ENCODE measurements at places on chromosomes 12 and 14. TPM values are rescaled to one million over a fixed set of nuclear protein-coding genes. Genes with fewer than 3 reads are reported as not detected.

INHBC gene
- total RNA-seq, result not detected

DNA sequence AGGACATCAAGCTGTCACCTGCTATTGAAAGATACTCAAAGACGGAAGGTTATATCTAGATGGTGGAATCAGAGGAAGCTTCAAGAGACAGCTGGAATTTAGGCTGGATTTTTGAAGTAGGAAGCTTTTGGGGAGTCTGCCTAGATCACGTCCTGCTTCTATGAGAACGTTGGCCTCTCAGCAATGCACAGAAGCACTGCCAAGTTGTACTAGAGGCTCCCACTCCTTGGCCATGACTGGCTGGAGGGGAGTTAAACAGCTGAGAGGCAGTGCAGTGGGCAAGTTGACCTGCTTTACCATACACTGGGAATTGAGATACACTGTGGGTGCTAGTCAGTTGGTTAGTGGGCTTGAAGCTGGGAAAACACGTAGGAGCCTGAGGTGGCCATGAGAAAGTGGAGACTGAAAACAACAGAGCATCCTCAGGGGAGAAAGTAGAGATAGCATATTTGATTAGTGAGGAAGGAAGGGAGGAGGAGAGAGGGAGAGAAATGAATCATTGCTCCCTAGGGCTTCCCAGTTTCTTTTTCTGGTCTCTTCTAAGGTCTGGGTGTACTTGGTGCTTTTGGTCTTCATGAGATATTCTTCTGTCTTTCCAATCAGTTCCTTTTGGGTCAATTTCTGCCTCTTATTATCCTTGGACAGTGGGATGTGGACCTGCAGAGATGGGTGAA is 110.8 kb downstream of the EMP1 start:
- no peak for DNase-seq
- H3K27me3 ChIP-seq, result peaks cover 14% of the 10 kb centered on the region
- H3K4me1 ChIP-seq, result no peaks in the 10 kb centered on the region

DNA sequence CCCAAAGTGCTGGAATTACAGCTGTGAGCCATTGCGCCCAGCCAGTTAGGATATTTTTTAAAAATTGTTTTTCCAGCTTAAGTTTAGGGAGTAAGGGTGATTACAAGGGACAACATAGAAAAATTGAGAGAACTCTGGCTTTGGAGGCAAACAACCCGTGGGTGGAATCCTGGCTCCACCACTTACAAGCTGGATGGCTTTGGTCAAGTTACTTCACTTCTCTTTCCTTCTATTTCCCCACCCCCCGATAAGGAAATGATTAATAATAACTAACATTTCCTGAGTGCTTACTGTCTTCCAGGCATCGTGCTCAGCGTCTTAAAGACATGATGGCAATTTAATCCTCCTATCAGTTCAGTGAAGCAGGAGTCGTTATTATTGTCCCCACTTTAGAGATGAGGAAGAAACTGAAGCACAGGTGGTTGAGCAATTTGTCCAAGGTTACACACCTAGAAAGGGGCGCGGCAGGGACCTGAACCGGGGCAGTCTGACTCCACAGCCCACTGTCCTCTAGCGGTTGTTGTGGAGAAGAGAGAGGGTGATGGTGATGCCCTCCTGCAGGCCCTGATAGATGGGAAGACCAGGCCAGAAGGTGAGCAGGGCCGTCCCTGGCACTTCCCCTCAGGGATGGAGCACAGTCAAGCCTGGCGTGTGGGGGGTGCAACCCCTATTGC is 16.7 kb upstream of the FAIM2 start:
- no peak overlapping the region for H3K4me3 ChIP-seq
- H3K4me1 ChIP-seq, result peaks cover 16% of the 10 kb centered on the region

GDF3 gene
- 0.19 TPM for total RNA-seq

- peaks cover 100% of the 10 kb centered on the region for H3K27me3 ChIP-seq
- no peaks in the 10 kb centered on the region for H3K36me3 ChIP-seq
- H3K27ac ChIP-seq, result no peak overlapping the region
Observed at GRCh38 chr14:102925646-102926045, 3.2 kb downstream of the AMN start.

DNA sequence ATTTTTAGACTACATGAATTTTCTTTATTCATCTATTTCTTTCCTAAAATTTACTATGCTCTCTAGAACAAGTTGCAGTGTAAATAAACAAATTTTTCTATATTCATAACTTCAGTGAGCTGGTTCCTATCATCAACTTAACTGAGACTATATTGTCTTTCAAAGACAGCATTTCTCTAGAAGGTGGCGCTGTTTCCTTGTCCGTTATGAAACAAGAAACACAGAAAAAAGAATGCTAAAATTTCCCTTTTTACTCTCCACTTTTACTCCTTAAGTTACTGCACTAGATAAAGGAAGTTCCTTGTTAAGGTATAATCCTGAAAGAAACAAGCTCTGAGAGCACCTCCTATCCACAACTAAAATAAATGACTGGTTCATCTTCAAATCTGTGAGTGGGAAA is 8.2 kb upstream of the CLEC2A start:
- H3K27me3 ChIP-seq, result peaks cover 14% of the 10 kb centered on the region
- H3K27ac ChIP-seq, result no peak overlapping the region
- H3K4me1 ChIP-seq, result no peaks in the 10 kb centered on the region
- no peak overlapping the region for H3K4me3 ChIP-seq
- no peaks in the 10 kb centered on the region for H3K36me3 ChIP-seq

SPTB gene
- total RNA-seq, result 82.2 TPM

ORAI1 gene
- 11.4 TPM for total RNA-seq

- H3K27ac ChIP-seq, result no peak overlapping the region
- H3K4me3 ChIP-seq, result no peak overlapping the region
- H3K4me1 ChIP-seq, result no peaks in the 10 kb centered on the region
- DNase-seq, result no peak
Observed at GRCh38 chr12:68733661-68734071, 12.3 kb upstream of the SLC35E3 start.

DAO gene
- total RNA-seq, result not detected

FOXG1 gene
- total RNA-seq, result not detected

CAPZA3 gene
- total RNA-seq, result not detected

- H3K4me1 ChIP-seq, result no peaks in the 10 kb centered on the region
- H3K4me3 ChIP-seq, result no peak overlapping the region
- no peak overlapping the region for H3K27ac ChIP-seq
- no peak for DNase-seq
- H3K27me3 ChIP-seq, result peaks cover 17% of the 10 kb centered on the region
Observed at GRCh38 chr14:98364961-98365360, 907.0 kb downstream of the BCL11B start.

PROX2 gene
- total RNA-seq, result not detected

C1QL4 gene
- total RNA-seq, result not detected

C12orf56 gene
- total RNA-seq, result not detected

PZP gene
- 0.36 TPM for total RNA-seq

GRCh38 chr12:131002216-131002631 is 48.5 kb downstream of the ADGRD1 start:
- no peak for DNase-seq
- peaks cover 65% of the 10 kb centered on the region for H3K4me1 ChIP-seq
- no peaks in the 10 kb centered on the region for H3K27me3 ChIP-seq
- peaks cover 74% of the 10 kb centered on the region for H3K36me3 ChIP-seq
- H3K27ac ChIP-seq, result peak overlapping the region; percentile 84

DNA sequence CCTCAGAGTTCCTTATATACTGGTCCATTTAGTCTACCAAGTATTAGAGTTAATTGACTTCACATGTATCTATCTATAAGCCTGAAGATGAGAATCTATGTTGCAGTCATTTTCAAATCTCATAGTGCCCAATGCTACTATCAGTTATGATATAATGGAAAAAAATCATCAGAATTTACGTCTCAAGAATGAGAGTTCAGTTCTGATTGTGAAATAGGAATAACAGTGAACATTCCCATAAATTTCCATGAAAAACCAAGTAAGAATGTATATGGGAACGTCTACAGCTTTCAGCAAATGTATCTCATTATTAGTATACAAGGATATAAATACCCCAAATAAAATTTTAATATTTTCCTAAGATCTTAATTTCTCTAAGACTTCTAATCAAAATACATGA is 77.2 kb downstream of the PPP1R12A start:
- peaks cover 19% of the 10 kb centered on the region for H3K4me1 ChIP-seq
- H3K27ac ChIP-seq, result no peak overlapping the region
- no peaks in the 10 kb centered on the region for H3K27me3 ChIP-seq
- H3K4me3 ChIP-seq, result no peak overlapping the region

Data from left ventricle myocardium inferior (tissue), 1 donor.